ENCODE measurements at places on chromosomes 3 and 15.
A peak's percentile ranks its signal among the peaks of the same experiment; 100 is the strongest.

GRCh38 chr15:75666823-75667501 lies 19.2 kb downstream of the SNX33 start:
- no peaks in the 10 kb centered on the region for H3K36me3 ChIP-seq
- peak; percentile 71 for DNase-seq
- no peak overlapping the region for H3K4me3 ChIP-seq
- no peaks in the 10 kb centered on the region for H3K27me3 ChIP-seq

GRCh38 chr3:134394380-134394779 lies 20.1 kb upstream of the AMOTL2 start:
- peaks cover 4% of the 10 kb centered on the region for H3K27me3 ChIP-seq
- H3K4me1 ChIP-seq, result peaks cover 1% of the 10 kb centered on the region
- H3K36me3 ChIP-seq, result no peaks in the 10 kb centered on the region
- no peak overlapping the region for H3K27ac ChIP-seq
- H3K4me3 ChIP-seq, result no peak overlapping the region
- DNase-seq, result no peak

DNA sequence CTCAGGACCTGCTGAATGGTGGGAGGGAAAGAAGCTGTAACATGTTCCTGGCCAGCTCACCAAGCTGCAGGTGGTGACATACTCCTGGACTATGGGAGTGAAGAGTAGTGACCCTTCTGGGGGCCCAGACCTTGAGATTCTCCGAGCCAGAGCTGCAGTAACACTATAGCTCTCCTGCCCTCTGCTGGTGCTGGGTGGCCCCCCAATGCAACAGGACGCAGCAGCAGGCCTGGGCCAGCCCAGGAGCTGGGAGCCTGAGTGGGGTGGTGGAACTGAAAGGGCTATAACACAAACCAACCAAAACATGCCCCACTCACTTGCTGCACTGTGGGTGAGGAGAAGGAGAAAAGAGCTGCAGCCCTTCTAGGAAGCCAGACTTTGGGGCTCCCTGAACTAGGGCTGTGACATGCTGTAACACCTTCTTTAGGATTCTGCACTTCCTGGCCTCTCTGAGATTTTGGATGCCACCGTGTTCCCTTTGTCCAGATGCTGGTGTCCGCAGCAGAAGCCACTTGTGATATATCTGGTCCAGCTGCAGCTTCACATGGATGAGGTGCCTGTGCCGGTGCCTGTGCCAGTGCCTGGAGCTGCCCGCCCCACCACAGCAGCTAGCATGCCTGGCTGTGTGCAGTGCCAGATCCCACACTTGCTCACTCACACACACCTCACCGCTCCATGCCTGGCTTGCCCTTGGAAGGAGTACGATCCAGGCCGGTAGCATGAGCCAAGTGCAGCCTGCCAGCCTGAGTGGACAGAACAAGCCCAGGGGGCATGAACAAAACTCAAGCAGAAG lies 636.8 kb upstream of the KCNMB2 start:
- no peaks in the 10 kb centered on the region for H3K4me1 ChIP-seq
- no peak overlapping the region for H3K27ac ChIP-seq
- H3K27me3 ChIP-seq, result no peaks in the 10 kb centered on the region

DNA sequence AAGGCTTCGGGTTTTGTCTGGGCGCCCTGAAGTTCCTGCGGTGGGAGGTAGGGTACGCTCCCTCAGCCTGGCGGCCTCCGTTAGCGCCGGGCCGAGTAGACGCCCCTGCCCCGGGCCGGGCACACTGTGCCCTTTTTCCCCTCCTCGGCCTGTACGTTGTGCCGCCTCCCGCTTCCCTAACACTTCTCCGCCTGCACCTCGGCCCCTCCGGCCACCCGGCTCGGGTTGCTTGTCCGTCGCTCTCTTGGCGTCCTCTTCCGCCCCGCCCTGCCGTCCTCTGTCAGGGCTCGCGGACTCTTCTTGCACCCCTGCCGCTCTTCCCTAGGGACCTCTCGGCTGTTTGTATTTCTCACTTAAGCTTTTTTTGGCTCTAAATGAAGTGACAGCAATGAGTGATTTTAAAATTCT lies 384 bp downstream of the KNL1 start:
- peak overlapping the region; percentile 88 for H3K27ac ChIP-seq
- peak overlapping the region; percentile 55 for H3K4me3 ChIP-seq
- no peaks in the 10 kb centered on the region for H3K27me3 ChIP-seq
- no peaks in the 10 kb centered on the region for H3K36me3 ChIP-seq
- H3K4me1 ChIP-seq, result no peaks in the 10 kb centered on the region
- DNase-seq, result peak; percentile 64

GRCh38 chr15:47718497-47719437 lies 1.5 kb downstream of the SEMA6D start:
- peaks cover 12% of the 10 kb centered on the region for H3K27me3 ChIP-seq
- H3K36me3 ChIP-seq, result no peaks in the 10 kb centered on the region
- peak overlapping the region; percentile 83 for H3K27ac ChIP-seq
- H3K4me3 ChIP-seq, result peak overlapping the region; percentile 69
- DNase-seq, result peak; percentile 45
